Activated naive CD4-positive, alpha-beta T cell treated with Interleukin-2 at 50 U/mL for 16 hours (primary cell): ENCODE measurements at places on chromosomes 6 and 20.

GRCh38 chr20:45016089-45016671 is 49.9 kb downstream of the STK4 start:
- no peak for DNase-seq

DNA sequence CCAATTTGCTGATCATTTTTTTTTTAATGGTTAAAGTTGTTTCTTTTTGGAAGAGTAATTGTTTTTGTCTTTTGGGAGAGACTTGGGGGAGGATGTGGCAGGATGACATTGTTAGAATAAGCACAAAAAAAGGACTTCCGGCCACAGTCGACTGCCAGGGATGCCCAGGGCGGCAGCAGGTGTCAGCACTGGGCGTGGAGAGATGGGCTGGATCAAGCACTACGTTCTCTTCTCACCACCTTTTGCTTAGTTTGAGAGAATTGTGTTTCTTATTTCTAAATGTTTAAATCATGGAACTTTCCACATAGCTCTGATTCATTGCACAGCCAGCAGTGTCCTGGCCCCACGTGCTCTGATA is 104.6 kb upstream of the FRMD1 start:
- DNase-seq = no peak

GRCh38 chr6:12806796-12807195 is 90.2 kb downstream of the PHACTR1 start:
- DNase-seq = no peak

DNA sequence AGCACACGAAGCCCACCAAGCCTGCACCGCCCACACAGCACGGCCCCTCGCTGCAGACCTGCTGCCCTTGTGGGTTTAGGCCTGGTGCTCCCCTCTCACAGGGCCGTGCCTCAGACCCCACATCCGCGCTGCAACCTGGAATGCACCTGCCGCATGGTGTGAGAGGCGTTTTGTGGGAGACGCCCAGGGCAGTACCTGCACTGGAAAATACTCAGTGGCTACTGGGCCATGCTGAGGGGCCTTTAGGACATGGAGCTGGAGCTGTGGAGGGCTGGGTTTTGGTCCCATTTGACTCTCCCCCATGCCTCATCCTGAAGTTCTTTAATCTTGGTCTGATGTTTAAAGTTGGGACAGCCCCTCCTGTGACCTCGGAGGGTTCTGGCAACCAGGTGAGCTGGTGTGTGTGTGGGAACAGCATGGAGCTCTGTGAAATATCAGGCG is 116.3 kb downstream of the ERMARD start:
- DNase-seq = no peak

GRCh38 chr6:56004426-56004825 is 129.0 kb upstream of the BMP5 start:
- no peak for DNase-seq

DNA sequence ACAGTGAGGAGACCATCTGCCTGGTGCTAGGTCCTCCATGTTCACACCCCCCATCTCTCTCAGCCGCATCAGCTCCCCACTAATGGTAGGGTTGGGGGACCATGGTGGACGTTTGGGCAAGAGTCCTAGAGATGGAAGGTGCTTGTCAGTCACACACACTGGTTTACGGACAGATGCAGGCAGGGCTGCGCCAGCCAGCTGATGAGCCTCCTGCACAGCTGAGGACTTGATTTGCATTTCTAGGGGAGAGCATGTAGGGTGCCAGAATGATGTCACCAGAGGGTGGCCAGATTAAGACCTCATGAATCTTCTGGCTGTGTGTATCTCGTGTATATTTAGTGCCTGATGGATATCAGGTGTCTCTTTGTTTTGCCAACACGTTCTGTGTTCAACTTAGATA is 28.6 kb downstream of the CST8 start:
- no peak for DNase-seq

DNA sequence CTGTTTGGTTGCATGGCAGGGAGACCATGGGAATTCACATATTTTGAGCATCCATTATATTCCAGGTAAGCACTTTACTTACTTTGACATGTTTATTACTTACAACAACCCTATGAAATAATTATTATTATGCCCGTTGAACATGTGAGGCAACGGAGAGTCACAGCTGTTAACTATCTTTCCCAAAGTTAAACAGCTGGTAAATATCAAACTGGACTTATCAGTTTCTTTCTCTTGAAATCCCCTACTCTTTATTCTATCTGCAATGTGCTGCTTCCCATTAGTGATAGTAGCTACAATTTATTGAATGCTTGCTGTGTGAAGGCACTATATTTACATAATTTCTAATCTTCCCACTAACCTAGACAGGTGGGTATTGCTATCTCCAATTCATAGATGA is 847.7 kb upstream of the MAP3K7 start:
- DNase-seq = no peak

DNA sequence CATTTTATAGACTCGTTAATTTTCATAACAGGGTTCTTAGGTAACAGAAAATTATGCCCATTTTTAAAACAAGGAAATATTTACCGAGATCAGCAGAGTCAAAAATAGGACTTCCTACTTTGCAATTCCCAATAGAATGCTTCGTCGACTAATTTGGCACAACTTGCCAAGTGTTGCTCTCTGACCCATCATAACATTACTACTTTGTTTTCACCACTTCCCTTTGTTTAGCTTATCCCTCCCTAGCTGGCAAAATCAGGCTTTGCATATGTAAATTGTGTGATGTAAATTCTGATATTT is 914 bp upstream of the RANBP9 start:
- DNase-seq = no peak

DNA sequence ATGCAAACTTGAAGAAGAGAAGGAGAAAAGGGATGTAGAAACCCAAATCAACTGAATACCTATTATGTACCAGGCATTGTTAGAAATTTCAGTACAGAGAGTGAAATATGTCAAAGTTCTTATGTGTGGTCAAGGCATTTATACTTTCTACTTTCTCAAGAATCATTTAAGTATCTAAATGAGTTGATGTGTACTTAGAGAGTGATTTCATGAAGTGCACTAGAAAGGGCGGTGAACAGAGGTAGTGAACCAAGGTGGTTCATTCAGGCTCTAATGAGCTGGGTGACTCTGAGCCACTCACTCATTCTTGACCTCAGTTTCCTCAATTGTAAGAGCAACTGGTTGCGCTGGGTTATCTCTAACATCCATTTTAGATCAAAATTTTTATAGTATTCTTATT is 3.3 kb downstream of the PDE7B start:
- DNase-seq = no peak

- no peak for DNase-seq
Observed at GRCh38 chr20:57723816-57724215, 14.0 kb upstream of the PMEPA1 start.

- DNase-seq = no peak
Observed at GRCh38 chr6:45086360-45087084, 241.6 kb upstream of the RUNX2 start.

GRCh38 chr20:23063581-23063980 is 14.1 kb upstream of the THBD start:
- no peak for DNase-seq

DNA sequence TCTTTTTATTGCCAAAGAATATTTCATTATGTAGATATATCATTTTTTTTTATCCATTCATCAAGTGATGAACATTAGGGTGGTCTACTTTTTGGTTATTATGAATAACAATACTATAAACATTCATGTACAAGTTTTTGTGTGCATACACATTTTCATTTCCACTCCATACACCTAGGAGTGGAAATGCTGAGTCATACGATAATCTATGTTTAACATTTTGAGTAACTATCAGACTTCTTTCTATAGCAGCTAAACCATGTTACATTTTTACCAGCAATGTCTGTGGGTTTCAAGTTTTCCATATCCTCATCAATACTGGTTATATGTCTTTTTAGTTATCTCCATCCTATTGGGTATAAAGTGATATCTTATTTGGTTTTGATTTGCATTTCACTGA is 65.7 kb downstream of the PRSS35 start:
- no peak for DNase-seq

GRCh38 chr20:6081236-6081635 is 27.4 kb upstream of the LRRN4 start:
- DNase-seq = no peak

- no peak for DNase-seq
Observed at GRCh38 chr20:24914388-24915241, 34.5 kb upstream of the CST7 start.

DNA sequence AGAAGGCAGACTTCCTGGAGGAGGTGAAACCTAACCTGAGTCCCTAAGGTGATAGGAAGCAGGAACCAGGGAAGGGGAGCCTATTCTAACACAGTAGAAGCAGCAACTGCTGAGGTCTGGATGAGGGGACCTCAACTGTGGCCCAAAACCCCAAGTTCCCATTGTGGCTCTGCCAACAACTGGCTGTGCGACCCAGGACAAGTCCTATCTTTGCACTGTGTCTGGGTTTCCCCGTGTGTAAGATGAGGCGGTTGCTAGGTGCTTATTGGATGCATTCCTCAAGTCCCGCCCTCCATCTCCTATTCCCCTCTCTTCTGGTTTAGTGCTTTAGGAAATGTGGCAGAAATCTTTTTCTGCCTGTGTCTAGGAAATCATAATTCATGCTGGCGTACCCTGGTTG is 52.2 kb upstream of the TTPAL start:
- no peak for DNase-seq

DNA sequence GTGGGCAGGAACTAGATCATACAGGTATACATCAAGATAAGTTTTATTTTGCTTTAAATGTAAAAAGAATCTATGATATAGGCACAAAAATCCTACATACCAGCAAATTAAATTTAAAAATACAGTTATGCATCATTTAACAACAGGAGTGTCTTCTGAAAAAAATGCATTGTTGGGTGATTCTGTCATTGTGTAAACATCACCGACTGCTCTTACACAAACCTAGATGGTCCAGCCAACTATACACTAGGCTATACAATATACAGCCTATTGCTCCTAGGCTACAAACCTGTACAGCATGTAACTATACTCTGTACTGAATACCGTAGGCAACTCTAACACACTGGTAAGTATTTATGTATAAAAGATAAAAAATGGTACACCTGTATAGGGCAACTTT is 139.4 kb downstream of the RNGTT start:
- DNase-seq = no peak

GRCh38 chr6:39269961-39270360 is 40.7 kb upstream of the KCNK5 start:
- no peak for DNase-seq

DNA sequence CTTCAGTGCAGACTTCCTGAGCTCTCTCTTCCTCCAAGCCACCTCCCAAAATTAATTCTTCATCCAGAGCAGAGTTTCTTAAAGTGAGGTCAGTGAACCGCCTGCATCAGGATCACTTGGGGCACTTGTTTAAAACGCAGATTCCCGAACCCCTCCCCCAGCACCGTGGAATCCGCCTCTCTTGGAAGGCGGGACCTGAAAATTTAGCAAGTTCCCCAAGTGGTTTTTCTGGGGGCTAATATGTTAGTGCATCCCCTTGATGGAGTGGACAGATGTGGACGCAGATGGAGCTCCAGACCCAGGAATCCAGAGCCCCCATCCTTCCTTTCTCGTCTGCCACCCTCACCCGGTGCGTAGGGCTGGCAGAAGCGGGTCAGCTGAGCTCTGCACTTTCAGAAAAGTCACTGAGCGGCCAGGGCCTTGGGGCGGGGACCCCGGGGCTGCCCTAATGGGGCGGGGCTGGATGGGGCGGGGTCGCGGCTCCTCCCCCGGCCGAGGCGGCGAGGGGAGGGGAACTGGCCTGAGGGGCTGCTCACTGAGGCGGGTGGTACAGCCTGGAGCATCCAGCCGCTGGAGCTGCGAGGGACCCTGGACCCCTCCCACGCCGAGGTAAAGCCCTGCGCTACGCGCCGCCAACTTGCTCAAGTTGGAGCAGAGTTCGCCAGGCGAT is at the start of the genes DEFB124 and REM1:
DEFB124 (minus strand) TSS at position 370 of the 670 bp plus-strand sequence. CDS start 2,114 bp downstream, outside the sequence.
REM1 (plus strand) TSS at position 531 of the 670 bp plus-strand sequence. CDS start 1,158 bp downstream, outside the sequence.
- DNase-seq = no peak

- DNase-seq = no peak
Observed at GRCh38 chr6:110563711-110564110, 87.3 kb upstream of the SLC22A16 start.

- no peak for DNase-seq
Observed at GRCh38 chr20:58523072-58523970, 8.1 kb upstream of the APCDD1L start.

GRCh38 chr6:5747379-5747778 is 259.3 kb downstream of the NRN1 start:
- no peak for DNase-seq

- no peak for DNase-seq
Observed at GRCh38 chr6:39923394-39923793, 10.9 kb downstream of the MOCS1 start.

- DNase-seq = no peak
Observed at GRCh38 chr6:7241709-7242645, 71.0 kb downstream of the SSR1 start.

- DNase-seq = no peak
Observed at GRCh38 chr6:148112851-148113319, 229.8 kb upstream of the SASH1 start.

DNA sequence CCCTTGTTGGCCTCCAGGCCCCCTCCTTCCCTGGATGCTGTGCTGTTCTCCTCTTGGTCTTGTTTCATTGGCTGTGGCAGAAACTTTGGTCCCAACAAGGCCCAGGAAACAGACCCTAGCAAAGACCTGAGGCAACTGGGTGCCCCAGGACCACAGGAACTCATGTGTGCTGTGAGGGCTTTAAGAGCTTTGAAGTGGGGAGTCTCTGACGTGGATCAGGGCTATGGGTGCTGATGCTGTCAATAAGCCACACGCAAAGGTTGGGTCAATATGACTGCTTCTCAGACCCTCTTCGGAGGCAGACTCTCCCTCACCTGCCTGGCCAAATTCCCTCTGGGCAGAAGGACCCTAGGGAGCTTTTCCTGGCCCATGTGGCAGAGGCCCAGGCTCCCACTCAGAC is 91.5 kb upstream of the MLN start:
- no peak for DNase-seq

DNA sequence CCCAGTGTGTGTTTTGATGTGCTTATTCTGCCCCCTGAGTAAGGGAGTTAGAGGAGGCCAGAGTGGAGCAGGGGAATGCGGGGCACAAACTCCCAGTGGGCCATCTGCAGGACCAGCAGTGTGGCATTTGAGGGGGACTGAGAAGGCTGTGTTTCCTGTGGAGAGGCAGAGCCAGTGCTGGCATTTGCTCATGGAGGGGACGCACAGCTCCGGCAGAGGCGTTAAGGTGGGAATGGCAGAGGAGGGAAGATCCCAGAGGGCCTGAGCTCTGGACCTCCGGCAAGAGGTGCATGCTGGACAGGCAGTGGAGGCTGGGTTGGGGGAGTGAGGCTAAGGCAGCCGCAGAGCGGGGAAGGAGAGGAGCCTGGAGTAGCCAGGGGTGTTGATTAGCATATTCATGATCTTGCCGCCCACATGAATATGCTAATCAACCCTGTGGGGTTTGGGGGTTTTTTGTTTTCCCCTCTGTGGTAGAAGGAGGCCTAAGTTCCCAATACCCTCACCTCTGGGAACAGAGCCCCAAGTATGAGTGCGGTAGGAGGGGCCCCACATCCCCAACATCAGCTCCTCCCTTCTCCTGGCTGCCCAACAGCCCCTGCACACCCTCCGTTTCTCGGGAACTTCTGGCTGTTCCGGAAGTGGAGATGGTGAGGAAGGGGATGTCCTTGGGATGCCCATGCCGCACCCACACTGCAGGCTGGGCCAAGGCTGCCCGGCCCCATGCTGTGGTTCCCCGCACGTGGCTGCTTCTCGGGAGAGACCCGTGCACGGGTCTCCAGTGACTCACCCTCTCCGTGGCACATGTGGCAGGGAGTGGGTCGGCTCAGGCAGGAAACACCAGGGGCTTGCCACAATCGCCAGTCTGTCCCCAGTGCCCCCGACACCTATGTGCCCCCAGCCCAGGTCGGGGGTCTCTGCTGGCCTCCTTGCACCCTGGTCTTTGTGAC is 33.8 kb downstream of the DLGAP4 start:
- DNase-seq = no peak
